HAP-1 (cell line): ENCODE measurements at places on chromosomes 4 and X.

DNA sequence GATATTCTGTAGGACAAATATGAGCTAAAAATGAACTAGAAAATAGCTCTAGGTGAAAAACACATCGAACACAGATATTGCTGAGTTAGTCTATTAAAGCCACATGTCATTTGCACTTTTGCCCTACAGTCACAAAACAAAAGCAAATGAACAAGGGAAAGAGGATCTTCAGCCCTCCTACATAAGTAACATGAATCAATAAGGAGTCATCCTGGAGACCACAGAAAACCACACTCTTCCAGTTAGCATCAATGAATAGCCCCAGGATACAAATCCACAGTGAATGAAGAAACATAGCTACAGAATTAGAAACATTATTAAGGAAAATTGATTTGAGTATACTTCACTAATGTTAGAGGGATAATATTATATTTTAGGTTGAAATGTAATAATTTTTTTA, 311.4 kb downstream of the MAPK10 start:
- DNase-seq, result no peak

DNA sequence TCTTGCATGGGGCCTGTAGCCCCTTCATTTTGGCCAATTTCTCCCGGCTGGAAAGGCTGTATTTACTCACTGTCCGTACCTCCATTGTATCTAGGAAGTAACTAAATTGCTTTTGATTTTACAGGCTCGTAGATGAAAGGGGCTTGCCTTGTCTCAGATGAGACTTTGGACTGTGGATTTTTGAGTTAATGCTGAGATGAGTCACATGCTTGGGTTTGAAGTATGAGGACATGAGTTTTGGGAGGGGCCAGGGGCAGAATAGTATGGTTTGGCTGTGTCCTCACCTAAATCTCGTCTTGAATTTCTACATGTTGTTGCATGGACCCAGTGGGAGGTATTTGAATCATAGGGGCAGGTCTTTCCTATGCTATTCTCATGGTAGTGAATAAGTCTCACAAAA, 407.6 kb upstream of the NDST3 start:
- DNase-seq, result no peak

GRCh38 chr4:138300616-138301015, 58.5 kb upstream of the SLC7A11 start:
- DNase-seq, result no peak

GRCh38 chr4:110197529-110198042, 829 bp downstream of the ELOVL6 start:
- DNase-seq, result peak; percentile 62

DNA sequence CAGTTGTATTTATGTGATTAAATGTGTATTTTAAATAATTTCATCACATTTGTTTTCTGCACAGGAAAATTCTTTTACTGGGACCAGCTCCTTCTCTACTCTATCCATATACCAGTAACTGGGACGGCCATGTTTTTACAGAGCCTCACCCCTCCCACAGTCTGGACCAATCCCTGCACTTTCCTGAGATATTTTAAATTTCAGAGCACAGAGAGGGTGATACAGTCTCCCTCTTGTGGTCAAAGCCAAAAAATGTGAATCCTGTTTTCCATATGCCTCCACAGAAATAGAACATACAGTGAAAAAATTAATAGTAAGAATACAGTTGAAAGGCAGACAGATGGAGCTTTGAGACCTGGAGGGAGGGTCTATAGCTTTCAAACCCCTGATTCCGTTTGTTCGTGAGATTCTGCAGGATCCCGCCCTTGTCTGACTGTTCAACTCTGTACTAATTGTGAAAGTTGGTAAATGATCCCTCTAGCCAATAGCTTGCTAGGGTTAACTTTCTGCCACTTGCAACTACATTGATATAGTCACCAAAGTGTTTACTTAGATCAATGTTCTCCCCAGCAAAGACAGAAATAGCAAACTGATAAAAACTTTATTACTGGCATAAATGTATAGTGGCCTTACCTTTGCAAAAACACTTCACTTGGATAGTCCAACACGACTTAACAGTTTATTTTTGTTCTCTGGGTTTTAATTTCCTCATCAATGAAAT, 172.2 kb downstream of the PPARGC1A start:
- peak; percentile 24 for DNase-seq

DNA sequence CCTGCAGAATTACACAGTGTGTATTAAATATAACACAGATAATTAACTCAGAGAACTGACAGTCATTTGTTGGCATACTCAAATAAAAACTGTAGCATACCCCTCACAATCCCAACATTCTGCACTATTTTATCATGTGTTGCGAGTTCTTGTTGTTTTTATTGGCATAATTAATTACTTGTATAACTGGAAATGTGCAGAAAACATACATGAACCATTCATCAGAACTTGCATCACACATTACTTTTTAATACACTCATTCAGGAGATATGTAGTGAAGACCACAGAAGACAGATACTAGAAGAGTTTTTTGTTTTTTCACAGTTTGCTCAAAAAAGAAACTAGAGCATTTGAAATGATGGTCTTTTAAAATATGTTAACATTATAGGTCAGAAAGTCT, 74.6 kb upstream of the NEIL3 start:
- no peak for DNase-seq

GRCh38 chr4:123954220-123954619, 557.6 kb downstream of the SPRY1 start:
- DNase-seq, result no peak

DNA sequence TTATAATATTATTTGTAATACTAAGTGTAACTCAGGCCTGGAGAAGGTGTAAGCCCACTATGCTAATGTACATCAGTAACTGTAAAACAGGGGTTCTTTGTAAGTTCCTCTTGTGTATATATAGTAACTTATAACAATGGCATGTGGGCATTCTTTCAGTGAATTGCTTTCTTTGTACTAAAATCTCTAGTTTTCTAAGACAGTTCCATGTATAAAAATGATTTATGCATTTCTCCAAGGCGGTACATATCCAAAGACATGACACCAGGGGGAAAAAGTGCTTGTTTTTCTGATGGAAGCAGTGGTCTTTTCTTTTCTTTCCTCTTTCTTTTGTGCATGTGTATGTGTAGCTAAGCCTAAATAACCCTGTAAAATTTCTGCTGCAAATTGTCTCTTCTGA, 702.4 kb upstream of the GRID2 start:
- DNase-seq, result peak; percentile 74

GRCh38 chr4:158671665-158671914, at the start of gene C4orf46:
Gene C4orf46 (minus strand): TSS chr4:158671887. CDS start chr4:158671801, 86 bp downstream.
- DNase-seq, result no peak

- no peak for DNase-seq
These were observed 286.6 kb downstream of the PPP1R2C start for GRCh38 chrX:42491137-42491907.

DNA sequence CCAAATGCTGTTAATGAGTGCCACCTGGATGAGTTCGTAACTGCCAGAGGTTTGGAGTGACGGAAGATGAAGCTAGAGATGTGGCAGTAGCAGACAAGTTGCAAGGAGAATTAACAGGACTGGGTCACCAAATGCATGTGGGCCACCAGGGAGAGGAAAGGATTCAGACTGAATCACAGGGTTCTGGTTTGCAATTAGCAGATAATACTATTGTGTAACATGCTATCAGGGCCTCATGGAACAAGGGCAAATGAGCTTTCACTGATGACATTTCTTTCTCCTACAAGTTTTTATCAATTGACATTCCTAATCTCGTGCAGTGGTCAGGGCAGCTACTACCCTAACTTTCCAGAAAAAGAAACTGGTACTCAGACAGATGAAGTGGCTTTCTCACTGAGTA, 21.4 kb downstream of the GAB3 start:
- no peak for DNase-seq

DNA sequence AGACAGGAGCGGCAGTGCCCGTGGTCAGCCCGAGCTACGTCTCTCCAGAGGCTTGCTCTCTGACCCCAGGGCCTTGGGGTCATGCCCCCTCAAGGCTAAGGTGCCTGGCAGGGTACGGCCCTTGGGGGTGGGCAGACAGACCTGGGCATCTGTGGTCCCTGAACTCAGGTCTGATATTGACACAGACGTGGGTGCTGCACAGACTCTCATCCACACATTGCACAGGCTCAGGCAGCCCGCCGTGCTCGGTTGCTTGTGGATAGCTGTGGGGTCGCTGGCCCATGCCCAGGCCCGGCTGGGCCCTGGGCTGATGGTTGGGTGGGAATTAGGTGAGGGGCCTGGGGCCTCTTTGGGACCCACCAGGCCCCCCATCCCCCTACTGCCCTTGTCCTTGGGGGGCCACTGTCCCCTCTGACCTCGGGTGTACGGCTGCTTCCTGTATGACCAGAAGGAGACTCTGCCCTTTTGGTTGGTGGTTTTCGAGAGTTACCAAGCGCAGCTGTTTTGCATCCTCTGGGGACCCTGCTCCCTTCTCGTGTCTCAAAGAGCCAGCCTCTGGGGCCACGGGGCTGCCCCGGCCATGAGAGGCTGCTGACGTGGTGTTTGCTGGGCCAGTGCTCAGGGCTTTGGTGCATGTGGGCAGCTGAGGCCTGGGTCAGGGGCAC, 10.1 kb downstream of the FGFRL1 start:
- DNase-seq, result no peak

- DNase-seq, result no peak
These were observed 139.0 kb downstream of the ARHGAP24 start for GRCh38 chr4:85613901-85614300.

DNA sequence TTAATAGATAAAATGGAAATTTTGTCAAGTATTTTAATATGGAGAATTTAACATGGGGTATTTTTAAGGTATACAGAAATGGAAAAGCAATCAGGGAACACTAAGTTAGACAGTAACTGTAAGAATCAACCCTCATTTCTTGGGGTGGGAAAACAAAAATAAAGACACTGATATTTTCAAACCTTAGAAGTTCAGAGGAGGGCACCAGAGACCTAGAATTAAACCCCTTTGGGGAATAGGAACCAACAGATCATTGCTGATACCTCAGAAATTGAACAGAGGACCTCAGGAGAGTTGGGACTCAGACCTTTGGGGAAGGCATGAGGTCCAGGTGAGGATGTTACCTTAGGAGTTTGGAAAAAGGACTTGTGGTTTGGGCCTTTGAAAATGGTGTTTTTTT, 435.6 kb downstream of the TMA16 start:
- DNase-seq, result no peak

- peak; percentile 48 for DNase-seq
These were observed 26.6 kb downstream of the ADRA2C start for GRCh38 chr4:3792813-3793212.

DNA sequence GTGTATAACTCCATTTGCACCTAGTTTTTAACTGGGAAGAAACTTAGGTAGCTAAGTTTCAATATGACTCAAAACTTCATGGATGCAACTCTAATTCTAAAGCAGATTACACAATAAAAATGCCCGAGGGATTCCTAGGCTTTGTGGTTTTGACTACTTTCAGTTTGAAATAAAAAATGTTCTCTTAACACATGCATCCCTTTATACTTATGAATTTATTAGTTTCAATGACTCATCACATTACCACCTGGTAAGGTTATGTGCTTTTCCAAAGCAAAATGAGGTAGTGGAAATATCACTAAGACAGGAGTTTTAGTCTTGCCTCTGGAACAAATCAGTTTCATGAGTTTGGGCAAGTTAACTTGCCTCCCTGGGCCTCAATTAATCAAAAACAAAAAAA, 125.5 kb downstream of the OPHN1 start:
- DNase-seq, result no peak

DNA sequence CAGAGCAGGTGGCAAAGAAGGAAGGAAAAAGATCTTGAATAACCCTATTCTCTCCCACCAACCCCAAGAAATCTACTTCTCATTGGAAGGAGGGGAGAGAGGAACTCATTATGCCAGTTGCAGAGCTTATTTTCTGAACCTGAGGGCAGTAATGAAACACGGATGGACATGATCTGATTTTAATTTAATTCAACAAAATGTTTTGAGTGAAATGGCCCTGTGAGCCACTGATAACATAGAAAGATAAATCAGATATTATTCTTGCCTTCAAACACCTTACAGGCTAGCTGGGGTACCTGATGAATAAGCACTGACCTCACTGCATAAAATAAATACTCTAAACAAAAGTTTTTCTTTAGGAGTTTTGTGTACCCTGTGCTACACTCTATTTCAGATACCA, 30.3 kb downstream of the DAPP1 start:
- no peak for DNase-seq

DNA sequence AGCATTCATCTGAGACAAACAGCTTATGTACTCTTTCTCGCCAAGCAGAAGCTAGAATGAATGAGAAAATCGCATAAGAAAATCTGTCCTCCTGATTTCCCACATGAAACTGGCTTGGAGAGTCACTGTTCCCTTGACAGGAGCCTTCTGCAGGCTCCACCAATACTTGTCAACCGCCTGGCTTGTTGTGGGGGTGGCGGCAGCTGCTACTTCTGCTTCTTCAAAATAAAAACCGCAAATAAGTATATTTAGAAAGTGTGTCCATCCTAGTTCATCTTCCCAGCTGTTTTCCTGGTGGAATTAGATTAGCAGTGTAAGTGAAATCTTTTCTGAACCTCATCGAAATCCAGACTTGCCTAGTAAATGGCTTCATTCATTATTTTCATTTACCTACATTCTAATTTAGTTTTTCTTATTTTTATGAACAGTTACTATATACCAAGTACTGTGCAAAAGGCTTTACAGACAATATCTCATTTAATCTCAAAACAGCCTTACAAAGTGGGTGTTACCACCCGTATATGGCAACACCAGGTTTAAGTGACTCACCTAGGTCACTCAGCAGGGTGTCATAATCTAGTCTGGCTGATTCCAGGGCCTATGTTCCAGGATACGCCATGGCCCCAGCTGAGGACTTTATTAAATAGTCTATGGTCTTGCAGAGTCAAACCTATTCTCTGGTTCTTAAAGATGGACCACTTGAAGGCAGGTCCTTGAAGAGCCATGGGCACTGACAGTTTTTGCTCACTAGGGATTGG, 104.6 kb upstream of the IGFBP7 start:
- DNase-seq, result no peak

DNA sequence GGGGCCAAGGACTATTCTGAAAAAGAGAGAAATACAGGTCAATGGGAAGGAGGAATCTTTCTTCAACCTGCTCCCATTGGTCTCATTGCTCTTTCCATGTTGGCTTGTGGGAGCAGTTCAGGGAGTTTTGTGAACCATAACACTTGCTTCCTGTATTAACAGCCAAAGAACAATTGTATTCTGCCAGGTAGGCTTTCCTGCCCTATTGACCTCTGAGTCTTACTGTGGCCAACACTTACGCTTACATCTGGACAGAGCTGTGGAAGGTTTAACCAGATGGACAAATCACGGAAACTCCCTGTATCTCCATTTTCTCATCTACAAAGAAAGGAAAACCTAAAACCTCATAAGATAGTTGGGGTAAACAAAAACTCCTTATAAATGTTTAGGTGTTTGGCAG, 30.7 kb downstream of the MID1IP1 start:
- DNase-seq, result no peak

DNA sequence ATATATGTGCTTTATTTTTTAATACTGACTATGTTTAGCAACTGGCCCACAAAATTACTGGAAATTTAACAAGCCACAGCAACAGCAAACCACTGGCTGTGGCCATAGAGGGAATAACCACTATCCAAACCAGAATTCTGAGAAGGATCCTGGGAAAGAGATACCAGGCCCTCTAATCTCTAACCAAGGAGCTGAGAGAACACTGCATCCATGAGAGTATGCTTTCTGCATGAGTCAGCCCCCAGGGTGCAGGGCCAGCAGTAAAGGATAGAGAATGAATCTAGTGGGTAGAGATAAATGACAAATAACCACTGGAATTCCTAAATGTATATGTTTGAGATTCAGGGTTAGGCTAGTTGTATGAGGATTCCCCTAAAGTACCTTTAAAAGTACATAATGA, 221.8 kb downstream of the KIT start:
- DNase-seq, result no peak
